ENCODE measurements at places on chromosomes 16 and 17. TPM values are rescaled to one million over a fixed set of nuclear protein-coding genes. Genes with fewer than 3 reads are reported as not detected.

DNA sequence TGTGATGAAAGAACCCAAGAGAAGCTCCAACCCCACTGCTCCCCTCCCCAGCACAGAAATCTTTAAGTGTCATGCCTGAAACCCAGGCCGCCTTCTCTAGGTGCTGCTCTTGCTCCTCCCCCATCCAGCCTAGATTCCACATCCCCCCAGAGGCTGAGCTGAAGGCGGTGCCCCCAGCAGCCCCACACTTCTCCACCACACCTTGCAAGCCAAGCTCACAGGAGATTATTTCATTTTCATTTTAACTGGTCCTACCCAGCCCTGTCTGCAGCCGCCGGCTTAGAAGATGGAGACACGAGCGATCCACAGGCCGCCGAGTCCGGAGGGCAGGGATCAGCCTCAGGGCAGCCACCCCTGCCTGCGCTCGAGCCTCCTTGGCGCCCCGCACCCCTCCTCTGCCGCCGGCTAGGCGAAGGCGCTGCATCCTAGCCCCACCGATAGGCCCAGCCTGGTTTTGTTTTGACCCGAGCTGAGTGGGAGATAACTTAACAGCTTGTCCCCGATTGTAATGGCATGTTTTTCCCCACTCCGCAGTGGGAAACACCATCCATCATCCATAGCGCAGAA is 125.3 kb downstream of the RBFOX3 start:
- no peaks in the 10 kb centered on the region for H3K27me3 ChIP-seq

GRCh38 chr17:55546991-55547664 is 35.9 kb upstream of the SMIM36 start:
- H3K36me3 ChIP-seq: no peaks in the 10 kb centered on the region
- DNase-seq: no peak
- H3K4me1 ChIP-seq: no peaks in the 10 kb centered on the region

CIAPIN1 gene
- 14.5 TPM for total RNA-seq

GRCh38 chr17:39635614-39636176 is 1.2 kb upstream of the STARD3 start:
- H3K4me3 ChIP-seq: no peak overlapping the region
- DNase-seq: no peak
- H3K4me1 ChIP-seq: peaks cover 36% of the 10 kb centered on the region
- no peak overlapping the region for H3K27ac ChIP-seq
- H3K36me3 ChIP-seq: no peaks in the 10 kb centered on the region

MYO15A gene
- 0.59 TPM for total RNA-seq

CDH3 gene
- 1.5 TPM for total RNA-seq

- no peaks in the 10 kb centered on the region for H3K36me3 ChIP-seq
- no peak overlapping the region for H3K4me3 ChIP-seq
- DNase-seq: no peak
- H3K4me1 ChIP-seq: peaks cover 21% of the 10 kb centered on the region
- H3K27ac ChIP-seq: peak overlapping the region; percentile 66
Measured at GRCh38 chr17:64063088-64063487, 42.7 kb upstream of the ICAM2 start.

SCN4A gene
- 0.35 TPM for total RNA-seq

MYH2 gene
- total RNA-seq: not detected

GRCh38 chr16:18853694-18854093 is 52.3 kb upstream of the ARL6IP1 start:
- no peaks in the 10 kb centered on the region for H3K4me1 ChIP-seq
- H3K27ac ChIP-seq: no peak overlapping the region
- no peak overlapping the region for H3K4me3 ChIP-seq
- no peaks in the 10 kb centered on the region for H3K27me3 ChIP-seq
- H3K36me3 ChIP-seq: peaks cover 43% of the 10 kb centered on the region
- no peak for DNase-seq

Measured in pancreas (tissue), 10 donors.